ENCODE measurements at places on chromosomes 6 and 20.

GRCh38 chr6:3336859-3337515 is 78.2 kb downstream of the PSMG4 start:
- DNase-seq = no peak

DNA sequence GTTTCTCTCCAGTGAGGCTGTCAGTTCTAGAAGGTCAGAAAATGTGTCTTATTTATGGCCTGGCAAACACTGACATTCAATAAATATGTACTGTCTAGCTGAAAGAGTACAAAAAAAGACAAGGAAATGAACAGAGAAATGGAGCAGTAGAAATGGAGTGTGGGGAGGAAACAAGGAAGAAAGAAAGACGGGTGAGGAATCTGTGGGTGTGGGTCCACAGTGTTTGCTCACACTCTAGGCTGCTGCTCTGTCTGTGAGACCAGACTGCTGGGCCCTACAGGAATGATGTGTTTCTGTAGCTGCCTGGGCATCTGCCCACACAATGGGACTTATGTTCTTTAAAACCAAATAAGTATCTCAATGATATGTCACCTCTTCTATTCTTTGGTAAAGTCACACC is 114.2 kb downstream of the MOXD1 start:
- no peak for DNase-seq

- DNase-seq = no peak
These were observed 132.6 kb downstream of the GPR63 start for GRCh38 chr6:96704713-96705112.

GRCh38 chr6:140064366-140064765 is 689.9 kb upstream of the CITED2 start:
- no peak for DNase-seq

DNA sequence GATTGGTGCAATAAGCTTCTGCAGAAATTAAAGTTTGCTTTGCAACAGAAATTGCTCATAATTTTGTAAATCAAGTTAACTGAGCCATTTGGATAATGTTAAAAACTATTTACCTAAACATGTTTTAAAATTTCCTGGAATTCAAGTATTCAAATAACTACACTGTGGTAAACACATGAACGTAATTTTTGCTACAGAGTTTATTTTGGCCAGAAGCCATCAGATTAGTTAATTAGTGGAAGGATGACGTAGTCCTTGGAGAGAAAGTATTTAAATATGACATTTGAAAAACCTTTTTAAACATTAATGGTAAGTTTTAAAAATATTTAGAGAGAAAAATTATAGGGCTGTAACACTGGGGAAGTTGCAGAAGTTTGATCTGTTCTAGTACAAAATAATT is 121.2 kb upstream of the UST start:
- DNase-seq = no peak

DNA sequence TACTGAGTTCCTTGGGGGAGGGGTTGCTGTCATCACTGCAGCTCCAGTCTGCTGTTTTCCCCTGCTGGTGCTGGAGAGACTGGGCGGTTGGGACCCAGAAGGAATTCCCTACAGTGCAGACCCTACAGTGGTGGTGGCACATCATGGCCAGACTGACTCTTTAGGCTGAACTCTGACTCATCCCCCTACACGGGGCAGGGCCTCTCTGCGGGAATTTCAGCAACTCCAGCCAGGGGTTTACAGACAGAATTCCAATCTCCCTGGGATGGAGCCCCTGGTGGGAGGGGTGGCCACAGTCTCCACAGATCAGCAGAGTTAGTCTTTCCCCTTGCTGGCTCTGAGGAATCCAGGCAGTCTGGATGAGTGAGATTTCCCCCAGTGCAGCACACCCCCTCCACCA is 46.9 kb upstream of the MAPK13 start:
- DNase-seq = no peak

DNA sequence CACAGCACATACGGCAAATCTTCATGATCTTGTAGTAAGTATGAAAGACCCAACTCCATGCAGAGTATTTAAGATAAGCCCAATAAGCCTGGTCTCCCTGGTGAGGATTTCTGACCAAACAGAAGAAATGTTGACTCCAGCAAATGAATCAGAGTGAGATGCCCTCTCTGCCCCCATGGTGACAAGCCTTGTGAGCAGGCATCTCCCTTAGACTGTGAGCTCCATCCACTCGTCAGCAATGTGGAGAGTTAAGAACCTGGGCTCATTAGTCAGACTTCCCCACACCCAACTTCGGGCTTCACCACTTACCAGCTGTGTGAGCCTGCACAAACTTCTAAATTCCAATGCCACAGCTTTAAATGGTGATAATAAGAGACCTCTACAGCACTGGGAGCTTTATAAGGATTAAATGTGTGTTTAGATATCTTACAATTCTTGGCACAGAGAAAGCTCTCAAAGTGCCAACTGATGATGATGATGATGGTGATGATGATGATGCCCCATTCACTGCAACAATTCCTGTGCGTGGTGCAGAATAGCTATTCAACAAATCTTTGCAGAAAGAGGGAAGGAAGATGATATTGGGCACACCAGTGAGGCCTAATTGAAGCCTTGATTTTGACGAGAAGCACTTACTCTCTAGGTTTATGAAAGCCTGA is 253.4 kb upstream of the TAB2 start:
- DNase-seq = no peak

DNA sequence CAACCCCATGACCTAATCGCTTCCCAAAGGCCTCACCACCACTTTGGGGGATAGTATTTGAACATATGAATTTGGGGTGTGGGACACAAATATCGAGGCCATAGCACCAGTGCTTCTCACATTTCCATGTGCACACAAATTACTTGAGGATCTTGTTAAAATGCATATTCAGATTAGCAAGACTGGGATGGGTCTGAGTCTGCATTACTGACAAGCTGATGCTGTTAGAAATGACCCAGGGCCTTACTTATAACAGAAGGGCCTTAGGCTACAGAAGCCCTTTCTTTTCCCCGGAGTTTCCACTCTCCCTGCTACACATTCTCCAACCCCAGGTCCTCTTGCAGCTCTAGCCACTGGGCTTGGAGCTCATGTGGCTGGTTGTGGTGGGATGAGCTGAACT is 141.5 kb upstream of the LRFN2 start:
- no peak for DNase-seq

- DNase-seq = no peak
These were observed 20.2 kb upstream of the MRPS18A start for GRCh38 chr6:43707767-43708166.

DNA sequence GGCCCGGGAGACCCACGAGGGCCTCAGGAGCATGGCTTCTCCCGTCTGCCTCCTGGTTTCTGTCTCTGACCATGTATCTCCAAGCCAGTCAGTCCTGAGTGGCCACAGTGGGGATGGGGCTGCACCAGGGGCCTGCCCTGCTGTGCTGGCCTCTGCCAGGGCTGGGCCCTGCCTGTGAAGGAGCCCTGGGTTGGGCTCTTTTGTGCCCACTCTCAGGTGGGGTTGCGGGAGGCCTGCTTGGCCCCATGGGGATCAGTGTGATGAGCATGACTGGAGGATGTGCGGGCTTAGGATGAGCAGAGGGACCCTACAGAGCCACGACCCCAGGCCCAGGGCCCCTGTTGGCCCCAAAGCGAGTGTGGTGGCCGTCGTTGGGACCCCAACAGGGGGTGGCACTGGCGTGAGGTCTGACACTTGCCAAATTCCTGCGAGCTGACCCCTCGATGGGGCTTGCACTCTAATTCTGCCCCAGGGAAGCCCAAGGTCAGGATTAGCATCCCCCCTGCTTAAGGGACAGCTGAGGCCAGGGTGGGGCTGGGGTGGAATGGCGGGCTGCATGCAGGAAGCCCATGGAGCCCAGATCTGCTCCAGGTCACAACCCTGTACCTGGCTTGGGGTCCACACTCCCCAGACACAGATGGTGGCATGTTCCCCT is 90.0 kb upstream of the BHLHE23 start:
- no peak for DNase-seq

DNA sequence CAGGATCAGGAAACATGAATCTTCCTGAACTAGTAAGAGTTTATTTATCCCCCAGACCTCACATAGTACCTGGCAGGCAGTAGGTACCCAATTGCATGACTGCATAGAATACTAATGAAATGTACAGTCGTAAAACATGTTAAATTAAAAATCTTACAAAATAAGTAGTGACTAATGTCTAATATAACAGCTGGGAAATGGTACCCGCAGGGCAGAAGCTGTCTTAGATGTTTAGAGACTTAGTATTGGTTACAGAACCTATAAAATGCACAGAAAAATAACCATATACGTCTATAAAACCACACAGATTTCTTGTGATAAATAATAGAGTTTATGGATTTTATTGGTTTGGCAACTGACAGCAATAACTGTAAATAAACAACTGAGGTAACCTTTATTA is 139.1 kb upstream of the GMDS start:
- DNase-seq = no peak

DNA sequence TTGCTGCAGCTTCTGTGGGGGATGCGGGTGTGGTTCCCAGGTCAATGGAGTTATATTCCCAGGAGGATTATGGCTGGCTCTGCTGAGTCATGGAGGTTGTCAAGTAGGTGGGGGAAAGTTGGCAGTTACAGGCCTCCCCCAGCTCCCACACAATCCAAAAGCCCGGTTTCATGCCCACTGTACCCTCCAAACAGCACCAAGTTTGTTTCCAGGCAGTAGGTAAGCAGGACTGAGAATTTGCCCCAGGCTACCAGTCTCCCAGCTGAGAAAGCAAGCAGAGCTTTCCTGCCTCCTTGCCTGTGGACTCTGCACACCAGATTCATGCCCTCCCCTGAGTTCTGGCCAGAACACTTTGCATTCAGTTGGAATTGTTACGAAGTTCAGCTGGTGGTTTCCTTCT is 578.2 kb downstream of the MEI4 start:
- DNase-seq = no peak

DNA sequence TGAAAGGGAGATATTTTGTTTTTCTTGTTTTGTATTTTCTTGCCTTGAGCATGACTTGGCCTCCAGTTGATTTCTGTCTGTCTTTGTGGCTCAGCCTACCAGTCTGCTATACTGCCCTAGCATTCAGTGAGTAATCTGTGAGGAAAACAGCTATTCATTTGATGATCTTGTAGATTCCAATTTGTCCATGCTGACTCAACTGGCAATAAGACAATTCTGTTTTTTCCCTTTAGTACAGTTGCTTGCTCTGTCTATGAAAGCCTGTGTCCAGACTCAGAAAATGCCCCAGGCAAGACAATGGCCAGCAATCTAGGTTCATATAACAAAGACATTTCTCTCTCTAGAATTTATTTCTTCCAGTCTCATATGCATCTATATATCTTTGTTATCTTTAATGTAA is 10.9 kb upstream of the SOX4 start:
- no peak for DNase-seq

GRCh38 chr20:20084296-20084752 is 32.0 kb downstream of the CFAP61 start:
- DNase-seq = no peak
